ENCODE measurements at places on chromosomes 11 and 22.

- DNase-seq, result peak; percentile 62
Observed at GRCh38 chr11:68127714-68128681, 6.8 kb upstream of the CHKA start.

- DNase-seq, result no peak
Observed at GRCh38 chr22:41511521-41511968, 32.7 kb downstream of the POLR3H start.

- DNase-seq, result no peak
Observed at GRCh38 chr22:50076646-50077535, 8.3 kb downstream of the MLC1 start.

DNA sequence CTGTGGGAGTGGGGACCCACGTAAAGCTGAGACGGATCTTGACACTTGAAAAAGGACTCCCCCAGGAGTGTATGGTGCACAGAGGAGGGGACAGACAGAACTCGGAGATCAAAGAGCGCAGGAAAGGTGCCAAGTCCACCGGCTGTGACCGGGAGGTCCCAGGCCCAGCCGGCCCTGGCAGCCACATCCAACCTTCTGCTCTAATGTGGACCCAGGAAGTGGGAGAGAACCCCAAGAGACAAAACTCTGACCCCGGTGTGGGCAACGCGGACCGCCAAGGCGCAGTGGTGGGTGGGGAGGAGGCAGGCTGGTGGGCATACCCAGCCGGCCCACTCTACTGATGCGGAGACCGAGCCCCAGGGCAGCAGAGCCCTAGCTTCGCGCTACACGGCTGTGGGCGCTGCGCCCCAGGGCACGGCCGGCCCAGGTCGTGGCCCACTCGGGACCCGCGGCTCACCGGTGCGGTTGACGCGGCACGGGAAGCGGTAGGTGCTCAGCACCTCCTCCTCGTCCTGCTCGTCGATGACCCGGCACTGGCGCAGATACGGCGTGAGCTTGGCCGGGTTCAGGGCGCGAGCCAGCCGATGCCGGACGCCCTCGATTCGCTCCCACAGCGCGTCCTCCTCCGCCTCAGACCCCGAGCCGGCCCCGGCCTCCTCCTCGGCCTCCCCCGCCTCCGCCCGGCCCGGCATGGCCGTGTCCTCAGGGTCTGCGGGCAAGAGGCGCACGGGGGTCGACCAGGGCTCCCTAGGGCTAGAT is 527 bp downstream of the CARD10 start:
- DNase-seq, result no peak

DNA sequence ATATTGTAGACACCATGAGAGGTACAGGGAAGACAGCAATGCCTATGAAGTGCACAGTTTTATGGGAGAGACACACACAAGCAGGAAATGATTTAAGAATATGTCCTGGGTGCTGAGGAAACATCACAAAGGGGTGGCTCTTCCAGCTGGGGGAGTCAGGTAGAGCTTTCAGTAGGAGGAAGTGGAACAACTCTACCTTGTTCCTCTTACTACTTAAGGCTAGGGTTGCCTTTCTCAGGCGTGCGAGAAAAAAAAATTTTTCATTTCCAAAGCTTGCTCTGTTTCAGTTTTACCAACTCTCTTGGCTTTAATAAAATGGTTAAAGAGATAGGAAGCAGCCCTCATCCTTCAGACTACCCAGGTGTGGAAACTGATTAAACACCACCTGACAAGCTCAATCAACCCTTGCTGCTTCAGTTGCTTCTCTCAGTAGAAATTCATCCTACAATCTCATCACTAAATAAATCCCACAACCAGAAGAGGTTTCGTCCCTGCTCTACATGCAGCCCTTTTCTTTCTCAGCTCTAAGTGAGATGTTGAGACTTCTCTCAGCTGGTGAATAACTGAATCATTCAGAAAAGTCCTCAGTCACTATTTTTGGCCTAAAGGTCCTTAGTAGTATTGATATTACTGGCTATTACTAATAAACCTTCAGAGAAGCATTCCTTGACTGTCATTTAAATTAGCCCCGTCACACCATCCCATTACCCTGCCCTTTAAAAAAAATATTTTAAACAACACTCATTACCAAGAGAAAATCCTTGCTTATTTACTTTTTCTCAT is 5.9 kb downstream of the ABTB2 start:
- DNase-seq, result no peak

DNA sequence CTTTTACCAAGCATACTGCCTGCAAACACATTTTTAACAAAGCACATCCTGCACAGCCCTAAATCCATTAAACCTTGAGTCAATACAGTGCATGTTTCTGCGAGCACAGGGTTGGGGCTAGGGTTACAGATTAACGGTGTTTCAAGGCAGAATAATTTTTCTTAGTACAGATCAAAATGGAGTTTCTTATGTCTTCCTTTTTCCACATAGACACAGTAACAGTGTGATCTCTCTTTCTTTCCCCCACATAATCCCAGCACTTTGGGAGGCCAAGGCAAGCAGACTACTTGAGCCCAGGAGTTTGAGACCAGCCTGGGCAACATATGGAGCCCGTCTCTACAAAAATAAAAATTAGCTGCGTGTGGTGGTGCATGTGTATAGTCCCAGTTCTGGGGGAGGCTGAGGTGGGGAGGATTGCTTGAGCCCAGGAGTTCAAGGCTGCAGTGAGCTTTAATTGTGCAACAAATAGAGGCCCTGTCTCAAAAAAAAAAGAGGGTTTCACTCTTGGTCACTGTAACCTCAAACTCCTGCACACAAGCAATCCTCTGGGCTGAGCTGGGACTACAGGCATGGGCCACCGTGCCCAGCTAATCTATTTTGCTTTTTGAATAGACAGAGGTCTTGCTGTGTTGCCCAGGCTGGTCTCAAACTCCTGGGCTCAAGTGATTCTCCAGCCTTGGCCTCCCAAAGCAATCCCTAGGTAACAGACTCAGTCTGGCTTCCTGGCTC is 19.7 kb upstream of the SLC3A2 start:
- no peak for DNase-seq

- no peak for DNase-seq
Observed at GRCh38 chr11:33197915-33198727, 36.8 kb upstream of the CSTF3 start.

GRCh38 chr22:32620992-32621391 is 146.4 kb downstream of the FBXO7 start:
- DNase-seq, result no peak

DNA sequence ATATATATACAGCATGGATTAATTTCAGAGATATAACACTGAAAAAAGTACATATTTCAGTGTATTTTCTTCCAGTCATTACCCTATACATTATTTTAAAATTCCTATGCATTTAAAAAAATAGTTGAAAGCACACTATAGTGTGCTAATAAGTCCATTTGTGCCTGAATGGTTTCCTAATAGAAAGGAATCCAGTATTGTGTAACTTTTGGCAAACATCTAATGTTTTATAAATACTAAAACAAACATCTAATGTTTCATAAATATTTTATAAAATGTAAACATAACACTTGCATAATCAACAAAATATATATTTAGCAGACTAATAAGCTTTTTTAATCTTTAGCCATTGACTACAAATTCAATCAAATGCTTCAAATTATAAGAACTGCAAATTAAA is 126.6 kb upstream of the FIBIN start:
- no peak for DNase-seq

- DNase-seq, result no peak
Observed at GRCh38 chr11:118319337-118319707, 14.8 kb downstream of the CD3E start.

- DNase-seq, result no peak
Observed at GRCh38 chr11:68974421-68975194, 6.2 kb downstream of the MRGPRD start.

GRCh38 chr22:39773503-39773902 is 120.1 kb downstream of the ENTHD1 start:
- no peak for DNase-seq

DNA sequence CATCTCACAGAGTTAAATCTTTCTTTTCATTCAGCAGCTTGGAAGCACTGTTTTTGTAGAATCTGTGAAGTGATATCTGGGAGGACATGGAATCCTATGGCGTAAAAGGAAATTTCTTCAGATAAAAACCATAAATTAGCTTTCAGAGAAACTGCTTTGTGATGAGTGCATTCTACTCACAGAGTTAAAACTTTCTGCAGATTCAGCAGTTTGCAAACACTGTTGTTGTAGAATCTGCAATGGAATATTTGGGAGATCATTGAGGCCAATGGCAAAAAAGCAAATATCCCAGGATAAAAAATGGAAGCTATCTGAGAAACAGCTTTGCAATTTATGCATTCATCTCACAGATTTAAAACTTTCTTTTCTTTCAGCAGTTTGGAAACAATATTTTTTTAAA is 180.6 kb downstream of the OR4A47 start:
- no peak for DNase-seq

- DNase-seq, result no peak
Observed at GRCh38 chr11:8006349-8006977, 19.3 kb downstream of the EIF3F start.

- DNase-seq, result no peak
Observed at GRCh38 chr11:65437436-65438227, 15.0 kb downstream of the NEAT1 start.

- DNase-seq, result no peak
Observed at GRCh38 chr11:33716243-33716642, 15.6 kb upstream of the C11orf91 start.

DNA sequence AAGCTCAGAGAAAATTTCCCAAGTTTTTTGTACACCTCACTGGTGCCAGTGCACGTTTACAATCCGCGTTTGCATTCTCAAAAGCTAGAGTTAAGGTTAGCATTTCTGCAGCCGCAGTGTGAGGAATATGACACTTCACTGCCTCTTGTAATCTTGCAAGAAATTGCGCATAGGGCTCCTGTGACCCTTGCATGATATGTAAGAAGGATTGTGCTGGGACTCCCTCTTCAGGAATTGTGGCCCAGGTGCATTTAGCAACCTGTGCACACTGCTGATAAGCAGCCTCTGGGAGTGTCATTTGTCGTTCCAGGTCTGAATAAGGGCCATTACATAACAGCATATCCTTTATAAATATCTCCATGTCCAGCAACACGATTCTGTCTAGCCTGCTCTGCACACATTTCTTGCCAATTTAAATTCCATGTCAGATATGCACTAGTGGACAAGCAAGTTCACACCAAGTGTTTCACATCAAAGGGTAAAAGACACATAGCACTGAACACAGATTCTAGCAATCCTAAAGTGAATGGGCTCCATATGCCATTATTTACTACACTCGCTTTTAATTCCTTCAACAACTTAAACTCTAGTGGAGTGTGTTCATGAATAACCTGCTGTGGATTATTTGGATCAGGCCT is 69.2 kb upstream of the INCENP start:
- DNase-seq, result peak; percentile 23

- no peak for DNase-seq
Observed at GRCh38 chr11:112132737-112133136, 31.2 kb downstream of the IL18 start.

GRCh38 chr11:119262668-119263351 is 54.1 kb downstream of the MCAM start:
- DNase-seq, result peak; percentile 4

DNA sequence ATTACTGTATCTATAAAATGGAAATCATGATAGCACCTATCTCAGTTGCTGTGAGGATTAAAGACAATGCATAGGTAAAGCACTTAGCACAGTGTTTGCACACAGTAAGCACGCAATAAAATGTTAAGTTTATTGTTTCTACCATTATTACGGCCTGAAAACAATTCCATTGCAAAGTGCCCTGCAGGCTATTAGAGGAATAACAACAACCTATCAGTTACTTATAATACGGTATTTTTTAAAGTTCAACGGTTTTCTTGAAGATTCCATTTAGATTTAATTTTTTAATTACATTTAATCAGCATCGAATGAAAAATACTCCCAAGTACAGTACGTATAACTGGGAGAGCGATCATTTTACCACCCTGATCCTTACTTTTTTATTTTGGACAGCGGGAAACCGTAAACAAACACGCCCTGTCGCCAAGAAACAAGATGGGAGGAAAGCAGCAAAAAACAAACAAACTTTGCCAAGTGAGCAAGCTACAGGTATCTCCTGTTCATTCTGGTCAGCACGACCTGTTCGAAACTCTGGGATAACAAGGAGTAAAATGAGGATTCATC is 893 bp downstream of the SLC36A4 start:
- no peak for DNase-seq

DNA sequence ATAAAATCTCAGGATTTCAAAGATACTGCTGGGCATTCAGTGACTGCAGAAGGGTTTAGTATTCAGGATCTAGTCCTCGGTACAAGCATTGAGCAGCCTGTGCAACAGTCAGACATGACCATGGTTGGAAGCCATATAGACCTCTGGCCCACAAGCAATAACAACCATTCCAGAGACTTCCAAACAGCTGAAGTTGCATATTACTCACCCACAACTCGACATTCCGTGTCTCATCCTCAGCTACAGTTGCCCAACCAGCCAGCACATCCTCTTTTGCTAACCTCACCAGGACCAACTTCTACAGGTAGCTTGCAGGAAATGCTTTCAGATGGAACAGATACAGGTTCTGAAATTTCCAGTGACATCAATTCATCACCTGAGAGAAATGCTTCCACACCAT is 156.8 kb downstream of the C11orf91 start:
- DNase-seq, result no peak

DNA sequence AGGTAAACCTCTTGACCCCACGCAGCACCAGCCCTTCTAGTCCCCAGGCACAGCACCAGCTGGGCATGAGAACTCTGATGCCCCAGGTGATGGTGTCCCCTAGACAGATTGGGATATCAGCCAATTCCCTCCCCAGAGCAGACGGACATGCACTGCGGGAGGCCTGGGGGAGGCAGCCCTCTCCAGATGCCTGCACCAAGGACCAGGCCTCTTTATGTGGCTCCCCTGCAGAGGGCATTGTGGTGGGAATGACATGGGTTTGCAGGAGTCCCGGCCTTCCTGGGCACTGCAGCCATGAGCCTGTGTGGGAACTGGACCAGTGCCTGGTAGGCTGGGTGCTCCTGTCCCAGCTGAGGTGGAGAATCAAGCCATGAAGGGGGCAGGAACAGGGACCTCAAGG is 25.9 kb downstream of the PPM1F start:
- DNase-seq, result no peak

GRCh38 chr11:61718621-61719302 is 33.7 kb upstream of the MYRF start:
- peak; percentile 39 for DNase-seq

DNA sequence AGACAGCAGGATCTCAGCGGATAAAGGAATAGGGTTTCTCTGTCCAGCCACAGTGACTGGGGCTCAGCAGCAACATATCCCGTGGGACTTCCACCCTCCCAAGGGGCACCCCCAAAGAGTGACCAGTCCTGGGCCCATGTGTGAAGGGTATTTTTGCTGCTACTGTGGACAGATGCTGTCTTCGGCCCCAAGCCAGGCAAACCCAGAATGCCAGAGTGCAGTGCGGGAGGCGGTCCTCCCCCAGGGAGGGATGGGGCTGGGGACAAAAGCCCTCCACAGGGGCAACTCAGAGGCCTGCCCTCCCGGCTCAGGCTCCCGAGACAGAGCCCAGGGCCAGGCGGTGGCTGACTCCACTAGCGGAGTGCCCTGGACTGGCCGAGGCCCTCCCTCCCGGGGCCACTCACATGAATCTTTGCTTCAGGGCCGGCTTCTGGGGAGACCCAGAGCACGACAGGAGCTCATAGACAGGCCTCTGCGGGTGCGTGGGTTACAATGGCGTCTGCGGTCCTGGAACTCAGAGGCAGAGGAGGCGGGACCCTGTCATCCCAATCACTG is 34.7 kb upstream of the WNT7B start:
- no peak for DNase-seq
